Right renal pelvis (tissue), 4 donors: ENCODE measurements at places on chromosomes 13 and 19. TPM values are rescaled to one million over a fixed set of nuclear protein-coding genes. Genes with fewer than 3 reads are reported as not detected.

DNA sequence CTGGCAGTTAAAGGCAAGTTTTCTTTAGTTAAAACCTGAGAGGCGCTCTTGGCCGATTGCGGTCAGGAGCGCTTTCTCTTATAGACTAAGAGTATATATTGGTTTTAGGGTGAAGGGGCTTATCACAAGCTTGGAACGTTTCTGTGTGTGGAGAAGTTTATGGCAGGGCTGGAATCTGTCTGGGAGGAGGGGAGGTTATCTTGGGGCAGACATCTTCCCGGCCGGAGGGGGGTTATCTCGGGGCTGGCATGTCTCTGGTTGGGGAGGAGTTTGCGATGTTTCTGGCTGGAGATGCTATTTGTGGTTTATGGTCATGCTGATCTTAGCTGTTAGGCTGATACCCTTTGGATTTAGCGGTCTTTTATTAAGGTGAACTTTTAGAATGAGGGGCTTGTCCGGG is 18.3 kb downstream of the KDM4B start:
- DNase-seq = no peak

The RASAL3 gene
- polyA plus RNA-seq = 1.4 TPM

- no peak for DNase-seq
These were observed 172.4 kb downstream of the KDM4B start for GRCh38 chr19:5141129-5141849.

- no peak for DNase-seq
These were observed 73.8 kb downstream of the SPATA13 start for GRCh38 chr13:24234200-24234915.

The HTR2A gene
- polyA plus RNA-seq = 1.4 TPM

The LAIR1 gene
- polyA plus RNA-seq = 5.6 TPM

The LGALS7B gene
- not detected for polyA plus RNA-seq

GRCh38 chr13:40402931-40403431 is 263.5 kb downstream of the FOXO1 start:
- no peak for DNase-seq

The APOC4 gene
- polyA plus RNA-seq = not detected

- DNase-seq = no peak
These were observed 3.5 kb downstream of the USF2 start for GRCh38 chr19:35272122-35272719.

The SLC46A3 gene
- polyA plus RNA-seq = 3.4 TPM

The PSG11 gene
- not detected for polyA plus RNA-seq

The GZMM gene
- 0.17 TPM for polyA plus RNA-seq

DNA sequence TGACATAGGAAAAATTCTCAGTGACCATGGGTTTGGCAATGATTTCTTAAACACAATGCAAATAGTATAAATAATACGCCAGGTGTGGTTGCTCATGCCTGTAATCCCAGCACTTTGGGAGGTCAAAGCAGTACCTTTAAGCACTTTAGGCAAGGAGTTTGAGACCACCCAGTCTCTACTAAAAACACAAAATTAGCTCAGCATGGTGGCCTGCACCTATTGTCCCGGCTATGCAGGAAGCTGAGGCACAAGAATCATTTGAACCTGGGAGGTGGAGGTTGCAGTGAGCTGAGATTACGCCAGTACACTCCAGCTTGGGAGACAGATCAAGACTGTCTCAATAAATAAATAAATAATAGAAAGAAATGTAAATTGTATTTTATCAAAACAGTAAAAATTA is 356.5 kb upstream of the SLITRK6 start:
- no peak for DNase-seq

The MEIOSIN gene
- not detected for polyA plus RNA-seq

The ATP12A gene
- 29.3 TPM for polyA plus RNA-seq

DNA sequence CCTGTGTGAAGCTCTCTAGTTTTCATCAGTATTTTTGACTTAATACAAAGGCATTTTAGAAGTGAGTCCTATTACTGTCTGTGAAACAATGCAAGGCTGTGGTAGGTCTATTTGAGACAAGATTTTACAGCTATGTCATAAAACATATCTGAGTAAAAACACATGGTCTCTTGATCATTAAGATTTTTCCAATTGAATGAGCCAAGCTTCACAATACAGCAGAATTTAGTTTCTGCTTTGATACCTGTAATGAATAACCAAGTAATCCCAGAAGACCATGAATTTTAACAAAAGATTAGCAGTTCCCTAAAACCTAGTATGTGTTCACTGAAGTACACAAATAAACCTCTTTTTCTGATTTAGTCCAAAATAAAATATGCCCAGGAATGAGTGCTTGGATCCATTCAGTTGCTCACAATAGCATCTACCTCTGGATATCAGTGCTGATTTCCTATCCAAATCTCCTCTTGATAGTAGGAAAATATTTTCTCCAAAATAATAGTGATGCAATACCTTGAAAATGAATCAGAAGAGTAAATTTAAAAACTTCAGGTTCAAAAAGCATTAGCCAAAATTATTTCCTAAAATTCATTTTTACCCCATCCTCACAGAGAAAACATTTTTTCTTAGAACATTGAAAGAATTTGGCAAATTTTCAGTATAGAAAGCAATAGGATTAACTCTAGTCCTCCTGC is 533.5 kb upstream of the SGCG start:
- no peak for DNase-seq

DNA sequence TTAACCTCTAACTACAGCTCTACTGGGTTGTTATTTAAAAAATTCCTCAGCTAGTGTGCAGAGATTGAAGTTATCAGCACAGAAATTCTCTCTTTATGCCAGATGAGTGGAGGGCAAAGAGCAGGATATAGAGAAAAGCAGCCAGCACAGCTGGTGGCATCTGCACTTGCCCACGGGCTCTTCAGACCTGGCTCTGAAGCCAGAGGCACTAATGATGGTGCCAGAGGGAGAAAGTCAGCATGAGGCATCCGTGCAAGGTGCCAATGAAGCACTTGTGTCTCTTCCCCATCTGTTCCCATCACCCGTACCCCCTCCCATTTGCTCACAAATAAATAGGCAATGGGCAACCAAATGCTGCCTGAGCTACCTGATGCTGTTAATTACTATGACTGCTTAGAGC is 138.9 kb downstream of the OLFM4 start:
- DNase-seq = no peak

- DNase-seq = no peak
These were observed 19.7 kb downstream of the CEACAM16 start for GRCh38 chr19:44718441-44719261.

DNA sequence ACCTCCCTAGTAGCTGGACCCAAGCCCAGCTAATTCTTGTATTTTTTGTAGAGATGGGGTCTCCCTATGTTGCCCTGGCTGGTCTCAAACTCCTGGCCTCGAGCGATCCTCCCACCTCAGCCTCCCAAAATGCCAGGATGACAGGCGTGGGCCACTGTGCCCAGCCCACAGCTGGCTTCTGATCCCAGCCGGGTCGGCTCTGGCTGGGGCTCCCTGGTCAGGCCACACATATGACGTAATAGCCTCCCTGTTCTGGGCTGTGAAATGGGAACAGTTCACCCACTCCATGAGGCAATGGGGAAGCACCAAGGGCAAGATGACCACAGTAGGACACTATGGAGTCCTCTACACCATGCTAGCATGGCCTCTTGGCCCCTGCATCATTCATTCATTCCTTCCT is 41.1 kb downstream of the TINCR start:
- no peak for DNase-seq

The NANOS3 gene
- polyA plus RNA-seq = 1.8 TPM

The VSTM2B gene
- polyA plus RNA-seq = 0.65 TPM

DNA sequence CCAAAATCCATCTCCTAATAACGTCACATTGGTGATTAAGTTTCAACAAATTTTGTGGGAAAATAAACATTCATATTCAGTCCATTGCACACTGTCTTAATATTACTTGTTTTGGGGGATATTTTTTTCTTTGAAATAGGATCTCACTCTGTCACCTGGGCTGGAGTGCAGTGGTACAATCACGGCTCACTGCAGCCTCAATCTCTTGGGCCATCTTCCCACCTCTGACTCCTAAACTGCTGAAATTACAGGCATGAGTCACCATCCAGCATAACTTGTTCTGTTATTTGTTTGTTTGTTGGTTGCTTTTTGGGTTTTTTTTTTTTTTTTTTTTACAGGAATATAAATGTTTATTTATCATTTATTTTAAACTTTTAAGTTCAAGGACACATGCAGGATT is 556.1 kb upstream of the SLITRK6 start:
- DNase-seq = no peak

The CATSPERD gene
- polyA plus RNA-seq = not detected

The PEAK3 gene
- not detected for polyA plus RNA-seq

DNA sequence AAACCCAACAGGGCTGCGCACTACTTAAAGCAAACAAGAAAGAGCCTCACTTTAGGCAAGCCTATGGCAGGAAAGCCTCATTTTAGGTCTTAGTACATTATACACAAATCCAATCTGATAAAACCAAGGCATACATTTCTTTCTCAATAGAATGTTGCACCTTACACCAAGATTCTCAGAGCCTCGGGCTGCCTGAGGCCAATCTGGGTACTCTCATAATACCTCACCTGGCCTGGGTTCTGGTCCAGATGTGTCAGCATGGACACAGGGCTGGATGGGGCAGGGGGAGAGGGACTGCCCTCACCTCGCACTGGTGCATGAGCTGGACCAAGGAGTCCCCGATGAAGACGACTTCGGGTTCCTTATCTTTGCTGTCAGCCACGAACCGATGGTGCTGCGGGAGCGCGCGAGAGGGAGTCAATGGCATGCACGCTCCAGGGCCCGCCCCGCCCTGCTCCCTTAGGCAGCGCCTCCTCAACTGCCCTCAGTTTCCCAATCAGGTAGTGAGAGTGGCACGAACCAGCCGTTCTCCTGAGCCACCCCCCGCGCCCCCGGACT is at the start of gene PRR19:
Gene PRR19 (plus strand): TSS at position 487 of the 558 bp plus-strand sequence. CDS start 7,453 bp downstream, outside the sequence.
- no peak for DNase-seq

GRCh38 chr13:109436841-109437240 is 349.5 kb downstream of the IRS2 start:
- no peak for DNase-seq

The TMEM221 gene
- 2.7 TPM for polyA plus RNA-seq
